Activated T-cell treated with anti-CD3 and anti-CD28 coated beads, Interleukin-2, amount 50 U/mL, for 24 hours (primary cell): ENCODE measurements at places on chromosomes 1 and 21.
A peak's percentile ranks its signal among the peaks of the same experiment; 100 is the strongest.

DNA sequence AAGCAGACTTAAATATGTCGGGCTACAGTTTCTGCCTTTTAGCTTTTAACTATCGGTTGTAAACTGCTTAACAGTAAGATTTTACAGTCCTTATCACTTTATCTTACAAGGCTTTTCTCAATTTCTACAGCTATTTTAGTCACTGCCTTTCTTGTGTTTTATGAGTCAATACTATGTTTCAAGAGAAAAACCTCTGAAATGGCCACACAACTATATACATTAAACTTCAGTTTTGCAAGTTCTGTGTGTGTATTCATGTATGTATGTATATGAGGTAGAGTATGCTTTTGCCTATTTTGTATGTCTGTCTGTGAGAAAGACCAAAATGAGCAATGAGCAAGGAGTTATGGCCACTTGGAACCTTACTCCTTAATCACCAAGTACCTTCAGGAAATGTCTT, 169.8 kb downstream of the SYT2 start:
- no peak for DNase-seq

GRCh38 chr1:174883409-174883808, 116.3 kb upstream of the CACYBP start:
- DNase-seq = no peak

GRCh38 chr1:86776108-86776507, 71.7 kb downstream of the SH3GLB1 start:
- no peak for DNase-seq

DNA sequence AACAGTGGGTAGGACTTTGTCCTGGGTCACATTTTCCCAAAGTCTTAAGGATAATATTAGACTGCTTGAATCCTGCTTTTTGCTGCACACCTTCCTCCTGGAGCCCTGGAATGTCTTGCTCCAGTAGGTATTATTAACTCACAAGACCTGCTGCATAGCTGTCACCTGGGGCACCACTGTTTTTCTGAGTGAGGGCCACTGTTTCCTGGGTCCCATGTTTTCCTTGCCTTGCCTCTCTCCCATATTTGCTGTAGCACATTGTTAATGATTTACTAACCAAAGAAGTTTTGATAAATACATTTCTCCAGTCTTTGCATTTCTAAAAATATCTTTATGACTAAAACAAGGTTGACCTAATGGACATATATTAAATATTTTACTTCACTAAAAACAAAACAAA, 22.5 kb upstream of the FCAMR start:
- no peak for DNase-seq

GRCh38 chr1:162856260-162856659, 4.7 kb downstream of the CCDC190 start:
- DNase-seq = no peak

GRCh38 chr1:10561955-10562354, 87.2 kb downstream of the PEX14 start:
- no peak for DNase-seq

DNA sequence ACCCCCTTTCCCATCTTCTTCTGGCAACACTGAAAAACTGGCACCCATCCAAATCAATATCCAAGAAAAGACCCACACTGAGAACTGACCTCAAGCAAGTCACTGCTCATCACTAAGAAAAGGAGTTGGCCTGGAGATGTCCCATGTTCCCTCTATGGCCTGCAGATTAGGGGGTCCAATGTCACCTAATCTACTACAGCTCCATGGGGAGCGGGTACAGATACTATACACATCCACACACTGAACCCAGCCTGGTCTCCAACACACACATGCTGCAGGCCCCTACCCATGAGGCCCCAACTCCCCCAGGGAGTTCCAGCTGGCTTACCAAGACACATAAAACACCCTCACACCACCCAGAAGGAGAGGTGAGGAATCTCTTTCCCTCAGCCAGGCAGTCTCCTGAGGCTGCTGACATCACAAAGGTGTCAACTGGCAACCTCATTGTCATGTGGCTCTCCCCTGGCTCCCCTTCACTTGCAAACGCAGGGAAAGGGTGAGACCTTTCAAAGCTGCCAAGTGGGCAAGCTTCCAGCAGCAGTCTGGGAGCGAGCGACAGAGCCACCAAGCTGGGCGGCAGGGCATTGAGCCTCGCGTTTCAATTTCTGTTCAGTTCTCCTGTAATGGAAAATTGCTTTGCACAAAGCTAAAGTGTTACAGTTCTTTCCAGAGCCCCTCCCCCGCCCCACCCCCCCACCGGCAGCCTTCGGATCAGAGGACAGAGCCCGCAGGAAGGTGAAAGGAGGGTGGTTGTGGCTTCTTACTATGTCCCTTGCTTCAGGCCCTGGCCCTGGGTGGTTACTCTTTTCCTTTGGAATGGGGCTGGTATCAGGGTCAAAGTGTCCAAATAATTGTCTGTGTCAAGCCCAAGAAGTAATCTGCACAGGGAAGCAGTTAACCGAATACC, at the start of gene LRRC52:
Gene LRRC52 (plus strand): TSS at position 469 of the 907 bp plus-strand sequence. CDS start 297 bp downstream, at position 766.
- no peak for DNase-seq

- DNase-seq = no peak
Observed at GRCh38 chr1:5191470-5191869, 537.1 kb downstream of the AJAP1 start.

DNA sequence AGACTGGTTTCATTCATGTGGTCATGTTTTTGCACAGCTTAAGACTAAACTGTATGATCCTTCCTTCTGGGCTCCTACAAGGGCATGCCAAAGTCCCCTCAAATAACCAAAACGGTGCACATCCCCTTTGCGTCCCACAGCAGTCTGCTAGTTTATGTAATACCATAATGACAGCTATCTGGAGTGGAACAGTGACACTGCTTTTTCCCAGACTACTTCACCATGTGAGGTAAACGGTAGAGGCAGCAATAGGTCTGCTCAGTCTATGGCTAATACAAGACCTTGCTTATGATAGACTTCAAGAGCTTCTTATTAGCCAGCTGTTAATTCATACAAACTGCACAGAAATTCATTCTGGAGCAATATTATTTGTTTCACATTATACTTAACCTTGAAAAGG, 395.5 kb downstream of the SMYD3 start:
- no peak for DNase-seq

DNA sequence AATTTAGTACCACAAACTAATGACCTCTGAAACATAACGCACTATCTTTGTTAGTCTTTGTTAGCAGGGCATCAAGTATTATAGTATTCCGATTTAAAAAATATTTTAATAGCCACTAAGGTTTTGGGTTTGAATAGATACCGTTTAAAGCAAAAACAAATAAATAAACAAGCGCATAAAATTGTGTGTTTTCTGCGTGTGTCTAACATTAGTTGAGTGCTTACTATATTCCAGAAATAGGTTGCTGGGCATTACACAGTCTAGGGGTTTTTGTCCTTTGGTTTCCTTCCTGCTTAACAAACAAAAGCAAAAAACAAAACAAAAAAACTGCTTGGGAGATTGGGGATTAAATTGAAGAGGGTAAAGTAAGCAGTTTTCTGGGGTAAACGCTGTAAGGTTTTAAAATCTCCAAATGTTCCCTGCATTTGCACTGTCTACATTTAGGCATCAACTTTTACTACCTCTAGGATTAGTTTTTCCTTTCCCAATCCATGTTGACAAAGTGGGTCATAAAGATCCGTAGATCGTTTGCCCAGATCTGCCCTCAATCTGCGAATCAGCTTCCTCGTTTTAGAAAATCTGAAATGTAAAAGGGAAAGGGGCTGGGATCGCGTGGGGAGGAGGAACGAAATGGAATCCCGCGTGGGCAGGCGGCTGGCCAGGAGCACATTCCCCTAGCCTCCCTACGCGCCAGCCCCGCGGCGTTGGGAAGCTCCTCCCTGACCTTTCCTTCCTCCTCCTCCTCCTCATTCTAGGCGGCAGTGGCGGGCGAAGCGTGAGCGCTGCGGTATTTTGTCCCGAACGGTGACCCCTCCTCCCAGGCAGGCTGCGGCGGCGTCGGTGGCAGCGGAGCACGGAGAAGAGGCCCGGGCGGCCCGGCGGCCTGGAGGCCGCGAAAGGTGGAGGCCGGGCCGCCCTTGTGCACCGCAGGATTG, at the start of gene KCTD3:
Gene KCTD3 (plus strand): TSS at position 749 of the 935 bp plus-strand sequence. CDS start 382 bp downstream, outside the sequence.
- peak; percentile 53 for DNase-seq

- DNase-seq = no peak
Observed at GRCh38 chr1:214014730-214015129, 27.0 kb downstream of the PROX1 start.

- no peak for DNase-seq
Observed at GRCh38 chr1:161100556-161100955, 2.4 kb downstream of the KLHDC9 start.

DNA sequence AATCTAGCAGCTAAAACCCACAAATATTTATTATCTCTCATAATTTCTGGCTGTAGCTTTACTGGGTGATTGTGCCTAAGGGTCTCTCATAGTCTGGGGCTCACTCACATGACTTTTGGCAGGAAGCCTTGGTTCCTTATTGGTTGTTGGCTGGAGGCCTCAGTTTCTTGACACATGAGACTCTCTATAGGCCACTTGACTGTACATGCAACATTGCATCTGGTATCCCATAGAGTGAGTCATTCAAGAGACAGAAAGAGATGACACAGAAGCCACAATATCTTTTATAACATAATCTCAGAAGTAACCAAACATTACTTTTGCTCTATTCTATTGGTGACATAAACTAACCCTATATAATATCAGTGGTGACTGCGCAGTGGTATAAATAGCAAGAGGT, 128.5 kb upstream of the HNRNPU start:
- DNase-seq = no peak

DNA sequence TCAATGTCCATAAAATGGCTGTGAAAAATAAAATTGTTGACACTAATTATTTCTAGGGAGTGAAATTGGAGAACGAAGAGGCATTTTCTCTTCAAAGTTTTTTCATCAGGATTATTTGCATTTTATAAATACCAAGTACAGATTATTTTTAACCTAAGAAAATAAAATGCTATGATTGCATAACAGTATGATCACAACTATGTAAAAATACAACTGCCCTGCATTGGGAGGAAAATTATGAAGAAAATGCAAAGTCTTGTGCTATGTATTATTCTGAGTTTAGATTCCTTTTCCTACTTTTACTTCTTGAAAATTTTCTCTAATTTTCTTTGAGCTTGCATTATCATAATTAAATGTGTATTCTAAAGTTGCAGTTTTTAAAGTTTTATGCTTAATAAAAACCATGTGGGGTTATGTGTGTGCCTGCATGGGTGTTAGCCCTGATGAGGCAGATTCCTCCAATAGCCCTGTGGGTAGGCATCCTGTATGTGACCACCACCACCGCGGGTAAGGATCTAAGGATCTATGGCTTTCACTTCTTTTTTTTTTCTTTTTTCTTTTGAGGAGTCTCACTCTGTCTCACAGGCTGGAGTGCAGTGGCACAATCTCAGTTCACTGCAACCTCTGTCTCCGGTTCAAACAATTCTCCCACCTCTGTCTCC, 24.7 kb downstream of the STX6 start:
- no peak for DNase-seq

DNA sequence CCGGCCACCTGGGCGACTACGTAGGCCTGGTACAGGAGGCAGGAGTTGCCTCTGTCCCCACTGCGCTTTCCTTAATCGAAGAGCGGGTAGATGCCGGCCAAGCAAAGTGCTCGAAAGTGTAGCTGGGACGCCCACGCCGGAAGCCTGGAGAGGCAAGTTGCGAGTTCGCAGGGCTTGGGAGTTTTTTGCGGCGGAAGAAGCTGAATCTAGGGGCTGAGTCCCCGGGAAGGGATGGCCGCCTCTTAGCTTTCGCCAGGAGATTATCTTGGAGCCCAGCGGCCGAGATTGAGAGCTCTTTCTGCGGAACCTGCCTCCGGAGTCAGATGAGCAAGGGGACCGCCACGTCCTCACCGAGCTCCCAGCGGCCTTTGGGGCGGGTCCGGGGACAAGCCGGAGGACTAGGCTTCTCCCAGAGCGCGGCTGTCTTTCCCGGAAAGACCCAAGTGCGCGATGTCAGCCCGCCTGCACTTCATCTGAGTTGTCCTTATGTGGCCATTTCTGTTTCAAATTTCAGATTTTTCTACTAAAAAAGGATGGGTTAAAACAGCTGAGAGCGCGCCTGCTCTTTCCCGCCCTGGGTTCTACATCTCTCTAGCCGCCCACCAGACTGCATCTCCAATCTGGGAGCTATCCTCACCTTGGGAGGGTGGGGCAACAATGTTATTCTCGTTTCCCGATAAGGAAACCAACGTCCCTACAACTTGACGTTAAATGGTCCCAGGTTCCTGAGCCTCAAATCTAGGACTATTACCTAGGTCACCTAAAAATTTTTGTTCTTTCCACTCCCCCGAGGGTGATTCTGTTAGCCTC, 12.4 kb upstream of the TBX15 start:
- no peak for DNase-seq

GRCh38 chr1:54738244-54738643, 22.6 kb downstream of the TTC4 start:
- DNase-seq = no peak
